Activated CD8-positive, alpha-beta memory T cell treated with anti-CD3 and anti-CD28 coated beads for 1 hour (primary cell): ENCODE measurements at places on chromosomes 2 and 18.

DNA sequence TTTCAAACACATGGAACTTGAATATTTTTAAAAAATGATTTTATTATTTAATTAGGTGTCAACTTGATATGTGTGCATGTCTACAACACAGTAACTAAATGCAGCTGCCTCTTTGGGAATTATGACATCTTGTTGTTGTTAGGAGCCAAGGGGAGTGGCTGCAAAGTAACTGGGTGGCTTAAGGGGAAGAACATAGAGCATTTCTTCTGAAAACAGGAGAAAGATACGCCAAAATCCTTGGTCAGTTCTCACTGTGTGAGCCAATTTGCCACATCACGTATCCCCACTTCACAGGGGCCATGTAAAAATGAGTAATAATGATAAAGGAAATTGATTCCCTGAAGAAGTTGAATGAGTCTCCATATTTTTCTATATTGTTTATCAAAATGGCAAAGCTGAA, 309.8 kb upstream of the COL3A1 start:
- DNase-seq, result no peak

DNA sequence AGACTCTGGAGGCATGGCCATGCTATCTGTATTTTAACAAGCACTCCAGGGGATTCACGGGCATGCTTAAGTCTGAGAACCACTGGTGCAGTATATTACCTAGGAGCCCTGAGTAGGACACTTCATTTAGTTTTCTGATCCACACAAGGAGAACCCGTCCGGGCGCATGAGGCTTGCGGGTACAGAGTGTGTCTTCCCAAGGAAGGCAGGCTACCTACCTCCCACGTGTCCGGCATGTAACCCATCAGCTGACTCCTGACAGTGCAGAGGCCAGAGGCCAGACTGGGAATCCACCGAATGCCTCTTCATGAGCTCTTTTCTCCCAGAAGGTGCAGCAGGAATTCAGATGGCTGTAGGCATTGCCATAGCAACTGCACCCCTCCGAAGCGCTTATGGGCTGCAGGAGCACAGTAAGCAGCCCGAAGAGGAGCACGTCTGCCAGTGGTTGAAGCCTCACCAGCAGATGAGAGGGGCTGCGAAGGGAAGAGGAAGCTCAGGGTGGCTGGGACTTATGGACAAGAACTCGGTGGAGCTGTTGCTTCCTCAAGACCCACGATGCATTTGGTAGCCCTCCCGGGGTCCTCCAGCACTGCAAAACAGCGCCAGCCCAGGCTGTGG, 33.8 kb upstream of the DNMT3A start:
- no peak for DNase-seq

GRCh38 chr18:63079114-63079513, 240.5 kb downstream of the BCL2 start:
- DNase-seq, result no peak

DNA sequence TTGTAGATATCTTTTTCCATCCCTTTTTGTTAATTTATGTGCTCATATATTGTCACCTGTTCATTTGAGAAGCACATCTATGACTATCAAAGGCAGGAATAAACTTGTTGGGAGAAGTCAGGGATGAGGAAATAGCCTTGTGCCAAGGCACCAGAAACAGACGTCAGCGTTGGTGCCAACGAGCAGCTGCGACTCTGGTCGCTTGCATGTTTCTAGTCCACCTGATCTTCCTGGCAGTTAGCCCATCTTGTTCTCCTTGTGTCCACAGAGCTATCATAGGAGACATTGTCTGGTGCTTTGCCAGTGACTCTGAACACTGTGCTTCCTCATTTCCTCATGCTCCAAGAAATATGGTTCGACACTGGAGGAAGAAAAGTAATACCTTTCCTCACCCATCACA, 374.4 kb downstream of the PTPRM start:
- no peak for DNase-seq

GRCh38 chr2:172354347-172354746, 73.0 kb upstream of the ITGA6 start:
- no peak for DNase-seq

- no peak for DNase-seq
These were observed 7.6 kb upstream of the PRSS56 start for GRCh38 chr2:232512602-232513001.
